ENCODE measurements at places on chromosomes 12 and 14.

DNA sequence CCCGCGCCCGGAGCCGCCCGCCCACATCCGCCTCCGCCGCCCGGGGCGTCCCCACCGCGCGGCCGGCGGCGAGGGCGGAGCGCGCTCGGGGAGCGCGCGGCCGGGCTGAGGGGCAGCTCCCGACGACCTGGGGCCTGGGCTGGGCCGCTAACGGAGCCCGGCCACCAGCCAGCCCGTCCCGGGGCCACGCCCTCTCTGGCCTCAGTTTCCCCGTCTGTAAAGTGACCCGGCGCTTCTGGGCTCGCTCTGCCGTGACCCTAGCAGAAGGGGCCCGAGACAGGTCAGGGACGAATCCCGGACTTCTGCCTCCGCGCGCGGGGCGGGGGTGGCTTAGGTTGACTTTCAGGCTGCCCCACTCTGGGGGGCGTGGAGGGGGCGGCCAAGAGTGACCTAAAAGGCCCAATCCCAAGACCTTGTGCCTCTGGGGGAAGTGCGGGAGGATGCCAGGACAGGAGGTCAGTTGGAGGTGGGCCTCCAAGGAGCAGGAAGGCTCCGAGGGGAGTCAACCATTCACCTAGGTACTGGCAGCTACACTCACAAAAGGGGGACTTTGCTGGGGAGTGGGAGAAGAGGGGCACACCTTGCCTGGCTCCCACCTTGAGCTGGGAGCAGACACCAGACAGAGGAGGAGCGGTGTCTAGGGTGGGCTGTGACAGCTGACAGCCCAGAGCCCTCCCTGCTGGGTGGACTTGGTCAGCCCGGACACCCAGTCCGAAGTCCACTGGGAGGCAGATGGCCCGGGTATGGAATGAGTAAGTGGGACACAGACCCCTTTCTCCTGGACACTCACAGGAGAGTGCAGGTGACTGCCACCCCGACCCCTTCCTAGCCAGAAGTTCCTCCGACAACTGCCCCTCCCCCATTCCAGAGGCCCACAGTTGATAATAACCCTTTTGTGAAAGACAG, 486 bp upstream of the AKT1 start:
- DNase-seq, result peak; percentile 79

- DNase-seq, result no peak
Observed at GRCh38 chr12:109727746-109728726, 14.4 kb downstream of the FAM222A start.

GRCh38 chr12:66735275-66735674, 56.4 kb upstream of the GRIP1 start:
- no peak for DNase-seq

DNA sequence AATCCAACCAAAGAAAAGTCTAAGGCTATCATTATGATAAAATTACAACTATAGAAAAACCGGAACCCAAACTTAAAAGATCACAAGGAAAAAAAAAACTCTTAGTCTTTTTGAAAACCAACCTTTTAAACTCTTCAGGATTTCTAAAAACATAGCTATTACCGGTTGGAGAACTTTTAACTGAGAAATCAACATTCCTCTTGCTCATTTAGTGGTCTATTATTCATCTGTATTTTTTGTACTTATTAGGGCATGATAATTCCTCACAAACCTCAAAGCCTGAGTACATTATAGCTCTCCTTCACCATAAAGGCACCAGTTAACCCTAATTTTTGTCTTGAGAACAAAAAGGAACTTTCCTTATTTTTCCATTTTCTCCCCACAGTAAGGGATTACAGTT, 10.4 kb downstream of the LUM start:
- DNase-seq, result no peak

DNA sequence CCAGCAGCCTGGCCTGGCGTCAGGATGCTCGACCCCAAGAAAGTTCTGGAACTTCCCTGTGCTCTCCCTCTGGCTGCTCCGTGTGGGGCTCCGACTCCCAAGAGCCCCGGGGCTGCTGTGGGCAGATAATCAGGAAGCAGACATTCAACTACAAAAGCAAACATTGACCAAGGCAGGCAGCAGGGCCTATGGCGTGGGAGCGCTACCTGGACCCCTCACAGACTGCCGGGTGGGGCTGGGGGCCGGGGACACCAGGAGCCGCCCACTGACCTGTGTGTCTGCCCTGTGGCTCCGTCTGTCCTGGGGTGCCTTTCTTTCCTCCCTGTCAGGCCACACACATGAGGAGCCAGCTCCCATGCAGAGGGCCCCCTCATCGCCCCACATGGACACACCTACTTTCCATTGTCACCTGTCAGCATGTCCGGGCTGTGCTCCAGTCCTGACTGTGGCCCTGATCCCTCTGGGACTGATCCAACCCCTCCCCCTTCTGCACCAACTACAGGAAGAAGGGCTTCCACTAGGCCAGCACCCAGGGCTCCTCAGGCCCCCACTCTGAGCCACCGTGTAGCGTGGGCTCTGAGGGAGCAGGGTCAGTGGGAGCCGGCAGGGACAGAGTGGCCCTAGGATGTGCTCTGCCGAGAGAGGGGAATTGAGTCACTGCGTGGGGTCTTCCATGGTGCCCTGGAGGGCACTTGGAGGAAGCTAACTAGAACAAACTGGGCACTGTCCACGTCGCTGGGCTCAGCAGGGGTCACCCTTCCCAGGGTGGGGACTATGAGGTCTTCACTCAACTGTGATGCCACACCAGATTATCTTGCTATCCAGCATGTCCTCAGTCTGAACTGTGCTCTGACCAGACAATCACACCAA, 215.4 kb upstream of the C14orf180 start:
- DNase-seq, result no peak

- peak; percentile 96 for DNase-seq
Observed at GRCh38 chr14:64337888-64338615, 43.9 kb upstream of the ESR2 start.

DNA sequence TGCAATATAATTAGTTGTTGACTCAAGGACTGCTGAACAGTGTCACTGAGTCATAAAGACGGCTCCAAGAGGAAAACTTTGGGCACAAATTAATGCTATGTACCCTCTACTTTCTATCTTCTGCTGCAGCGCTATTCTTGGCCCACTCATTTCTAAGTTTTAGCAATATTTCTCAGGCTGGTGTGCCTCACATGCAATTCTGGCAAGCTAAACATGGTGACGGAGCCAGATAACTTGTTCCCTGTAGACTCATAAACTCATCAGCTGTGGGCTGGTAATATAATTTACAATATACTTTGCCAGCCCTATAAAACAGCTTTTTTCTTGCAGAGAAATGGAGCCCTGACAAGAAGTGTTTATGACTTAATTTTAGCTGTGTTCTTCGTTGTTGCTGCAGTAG, 615.1 kb downstream of the NRXN3 start:
- DNase-seq, result no peak

GRCh38 chr14:59863806-59864525, 6.6 kb downstream of the RTN1 start:
- no peak for DNase-seq

GRCh38 chr14:53912021-53912420, 44.6 kb downstream of the BMP4 start:
- no peak for DNase-seq

DNA sequence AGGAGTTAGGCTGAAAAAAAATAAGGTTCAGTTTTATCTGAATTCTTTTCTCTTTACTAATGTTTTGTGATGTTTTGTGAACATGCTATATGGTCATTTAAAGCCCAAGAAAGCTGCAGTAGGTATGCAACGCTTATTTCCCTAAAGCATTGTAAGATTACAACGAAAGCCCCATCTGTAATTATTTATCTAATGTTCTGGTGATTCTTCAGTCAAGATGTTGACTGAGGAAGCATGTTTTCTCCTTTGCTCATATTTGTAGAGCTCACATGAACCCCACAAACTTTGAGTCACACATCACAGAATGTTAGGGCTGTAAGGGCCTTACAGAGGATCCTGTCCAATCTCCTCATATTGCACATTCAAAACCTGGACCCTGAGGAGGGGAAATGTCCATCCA, 3.2 kb upstream of the TUBA1C start:
- DNase-seq, result no peak

DNA sequence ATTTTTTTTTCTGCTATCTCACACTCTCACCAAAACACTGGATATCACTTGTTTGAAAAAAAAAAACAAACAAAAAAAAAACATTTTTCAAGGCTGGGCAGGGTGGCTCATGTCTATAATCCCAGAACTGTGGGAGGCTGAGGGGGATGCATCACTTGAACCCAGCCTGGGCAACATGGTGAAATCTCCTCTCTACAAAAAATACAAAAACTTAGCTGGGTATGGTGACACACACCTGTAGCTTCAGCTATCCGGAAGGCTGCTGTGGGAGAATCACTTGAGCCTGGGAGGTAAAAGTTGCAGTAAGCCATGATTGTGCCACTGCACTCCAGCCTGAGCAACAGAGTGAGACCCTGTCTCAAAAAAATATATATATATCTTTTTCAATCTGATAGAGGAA, 66.2 kb downstream of the EPS8 start:
- DNase-seq, result no peak

DNA sequence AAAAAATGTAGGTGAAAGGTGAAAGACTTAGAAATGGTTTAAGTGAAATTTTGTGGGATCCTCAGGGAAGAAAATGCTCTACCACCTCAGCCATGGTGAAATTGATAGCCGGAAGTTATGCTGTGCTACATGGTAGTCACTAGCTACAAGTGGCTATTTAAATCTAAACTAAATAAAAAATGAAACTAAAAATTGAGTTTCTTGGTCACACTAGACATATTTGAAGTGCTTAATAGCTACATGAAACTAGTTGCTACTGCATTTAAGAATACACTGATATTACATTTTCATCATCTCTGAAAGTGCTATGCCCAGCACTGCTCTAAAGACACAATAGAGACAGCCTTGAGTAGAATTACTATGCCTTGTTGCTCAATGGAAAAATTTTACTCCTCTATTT, 10.3 kb upstream of the SLCO1B3 start:
- DNase-seq, result no peak

GRCh38 chr12:61993734-61994345, 266.4 kb upstream of the USP15 start:
- peak; percentile 80 for DNase-seq

DNA sequence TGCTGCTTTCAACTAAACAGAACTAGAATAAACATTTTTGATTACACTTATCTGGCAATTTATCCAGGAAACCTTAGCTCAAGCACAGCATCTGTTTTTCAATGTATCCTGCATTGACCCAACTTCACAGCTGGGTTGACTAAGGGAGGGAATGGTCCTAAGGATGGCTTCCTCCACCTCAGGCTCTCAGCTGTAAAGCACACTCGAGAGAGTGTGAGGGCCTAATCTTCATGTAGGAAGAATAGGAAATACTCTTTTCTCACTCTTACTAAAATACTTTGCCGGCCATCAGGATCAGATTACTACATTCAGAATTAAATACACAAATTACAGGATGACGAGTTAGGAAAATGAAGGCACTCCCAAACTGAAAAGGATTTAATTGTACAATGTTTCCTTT, 7.2 kb downstream of the SETD3 start:
- DNase-seq, result no peak

DNA sequence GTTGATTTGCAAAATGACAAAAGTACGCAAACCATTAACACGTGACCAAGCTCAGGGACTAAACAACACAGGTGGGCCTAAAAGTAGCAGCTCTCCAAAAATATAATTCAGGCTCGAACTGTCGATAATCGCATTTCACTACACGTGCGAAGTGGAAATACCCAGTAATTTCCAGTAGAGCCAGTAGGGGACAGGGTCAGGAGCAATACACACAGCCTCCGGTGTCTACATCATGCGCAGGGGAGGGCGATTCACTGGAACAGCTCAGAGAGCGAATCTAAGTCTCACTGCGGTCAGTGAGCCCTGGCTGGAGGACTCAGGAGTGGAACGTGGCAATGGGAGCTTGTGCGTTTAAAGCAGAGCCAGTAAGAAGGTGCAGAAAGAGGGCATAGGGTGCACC, 40.4 kb downstream of the SETD3 start:
- DNase-seq, result no peak

DNA sequence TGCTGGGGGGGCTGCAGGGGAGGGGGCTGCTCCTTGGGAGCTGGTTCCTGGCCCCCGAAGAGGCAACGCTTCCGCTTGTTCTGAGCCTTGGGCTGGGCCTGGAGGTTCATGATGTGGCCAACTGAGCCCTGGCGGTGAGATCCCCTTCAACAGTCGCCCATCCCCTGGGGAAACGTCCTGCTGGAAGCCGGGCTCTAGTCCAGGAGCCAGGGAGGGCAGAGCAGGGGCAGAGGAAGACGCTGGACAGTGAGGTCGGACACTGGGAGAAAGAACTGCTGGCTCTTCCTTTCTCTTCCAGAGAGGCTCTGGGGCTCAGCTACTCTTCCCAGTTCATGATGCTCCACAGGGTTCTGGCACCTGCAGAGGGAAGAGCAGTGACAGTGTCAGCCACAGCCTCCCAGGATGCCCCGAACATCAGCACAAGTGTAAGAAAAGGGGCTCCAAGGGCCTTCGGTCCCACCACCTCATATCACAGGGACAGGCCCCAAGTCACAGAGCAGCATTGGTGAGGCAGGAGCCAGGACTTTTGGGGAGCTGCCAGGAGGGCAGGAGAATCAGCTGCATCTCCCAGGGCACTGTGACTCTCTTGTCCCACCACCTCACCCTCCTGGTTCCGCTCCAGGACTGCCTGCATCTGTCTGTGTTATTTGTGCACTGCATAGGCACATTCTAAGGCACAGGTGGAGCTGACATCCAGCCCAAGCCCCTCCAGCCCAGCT, 25.9 kb upstream of the PNMA1 start:
- DNase-seq, result no peak

GRCh38 chr14:34029921-34030334, 79.1 kb upstream of the EGLN3 start:
- DNase-seq, result no peak

DNA sequence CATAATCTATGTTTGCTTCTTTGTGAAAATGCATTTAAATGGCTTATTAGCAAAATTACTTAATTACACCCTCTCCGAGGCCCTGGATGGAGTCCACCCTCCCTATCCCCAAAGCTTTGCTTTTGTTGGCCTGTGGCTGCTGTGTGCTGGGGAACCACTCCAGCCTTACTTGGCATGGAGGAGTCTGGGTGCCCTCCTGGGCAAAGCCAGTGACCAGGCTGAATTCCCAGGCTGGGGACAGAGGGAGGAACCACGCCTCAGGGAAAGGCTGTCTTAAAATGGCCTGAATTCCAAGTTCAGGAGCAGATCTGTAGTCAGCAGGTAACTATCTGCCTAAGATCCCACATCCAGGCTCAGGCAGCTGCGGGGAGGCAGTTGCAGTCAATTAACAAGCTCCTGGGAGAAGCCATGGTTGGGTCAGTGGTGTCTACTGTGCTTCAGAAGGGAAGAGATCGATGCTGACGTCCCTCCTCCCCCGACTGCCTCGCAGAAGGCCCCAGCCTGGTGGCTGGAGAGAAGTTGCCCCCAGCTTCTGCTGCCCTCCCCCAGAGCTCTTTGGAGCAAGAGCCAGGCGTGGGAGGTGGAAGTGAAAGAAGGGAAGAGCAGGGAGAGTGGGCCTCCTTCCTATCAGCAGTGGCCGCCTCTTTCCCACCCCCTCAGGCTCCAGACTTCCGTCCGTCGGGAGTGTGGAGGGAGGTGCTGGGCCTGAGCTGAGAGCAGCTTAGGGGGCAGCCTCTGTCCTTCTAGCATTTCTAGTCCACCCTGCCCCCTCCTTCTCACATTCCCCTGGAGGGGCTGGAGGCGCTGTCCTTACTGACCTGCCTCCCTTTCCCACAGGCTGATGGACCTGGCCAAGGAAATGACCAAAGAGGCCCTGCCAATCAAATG, 11.3 kb downstream of the VASH1 start:
- DNase-seq, result no peak

GRCh38 chr12:53098354-53098981, 1.0 kb downstream of the IGFBP6 start:
- peak; percentile 41 for DNase-seq

GRCh38 chr14:59187802-59188460, 536 bp upstream of the DAAM1 start:
- DNase-seq, result peak; percentile 70
